ENCODE measurements at places on chromosomes 12 and 14. TPM values are rescaled to one million over a fixed set of nuclear protein-coding genes. Genes with fewer than 3 reads are reported as not detected.

Gene CLEC4A
- total RNA-seq, result 0.33 TPM

Gene KLRG1
- total RNA-seq, result 1.9 TPM

Gene LRP1-AS
- not detected for total RNA-seq

Gene OR4E2
- total RNA-seq, result not detected

Gene ERBB3
- total RNA-seq, result 93.2 TPM

Gene SIRT4
- total RNA-seq, result 3.4 TPM

Gene GLT1D1
- 15.9 TPM for total RNA-seq

Gene ZC2HC1C
- 2.0 TPM for total RNA-seq

Gene KLRC2
- total RNA-seq, result not detected

- no peak for DNase-seq
Observed at GRCh38 chr14:43140453-43140852, 1366.6 kb downstream of the FSCB start.

DNA sequence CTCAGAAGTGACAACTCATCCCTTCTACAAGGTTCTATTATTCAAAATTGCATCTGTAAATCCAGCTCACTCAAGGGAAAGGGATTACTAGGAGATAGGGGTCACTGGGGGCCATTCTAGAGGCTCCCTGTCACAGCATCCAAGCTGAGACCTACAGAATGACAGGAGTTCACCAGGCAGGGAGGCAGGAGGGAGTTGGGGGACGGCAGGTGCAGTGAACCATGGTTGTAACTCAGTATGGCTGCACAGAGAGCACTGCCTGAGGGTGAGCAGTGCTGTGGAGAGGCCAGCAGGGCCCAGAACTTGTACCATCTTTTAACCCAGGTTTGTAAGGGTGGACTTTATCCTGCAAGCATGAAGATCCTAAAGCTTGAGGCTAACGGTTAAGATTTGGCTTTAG lies 37.9 kb upstream of the SINHCAF start:
- no peak for DNase-seq

- DNase-seq, result no peak
Observed at GRCh38 chr12:103589517-103589916, 2.4 kb downstream of the STAB2 start.

DNA sequence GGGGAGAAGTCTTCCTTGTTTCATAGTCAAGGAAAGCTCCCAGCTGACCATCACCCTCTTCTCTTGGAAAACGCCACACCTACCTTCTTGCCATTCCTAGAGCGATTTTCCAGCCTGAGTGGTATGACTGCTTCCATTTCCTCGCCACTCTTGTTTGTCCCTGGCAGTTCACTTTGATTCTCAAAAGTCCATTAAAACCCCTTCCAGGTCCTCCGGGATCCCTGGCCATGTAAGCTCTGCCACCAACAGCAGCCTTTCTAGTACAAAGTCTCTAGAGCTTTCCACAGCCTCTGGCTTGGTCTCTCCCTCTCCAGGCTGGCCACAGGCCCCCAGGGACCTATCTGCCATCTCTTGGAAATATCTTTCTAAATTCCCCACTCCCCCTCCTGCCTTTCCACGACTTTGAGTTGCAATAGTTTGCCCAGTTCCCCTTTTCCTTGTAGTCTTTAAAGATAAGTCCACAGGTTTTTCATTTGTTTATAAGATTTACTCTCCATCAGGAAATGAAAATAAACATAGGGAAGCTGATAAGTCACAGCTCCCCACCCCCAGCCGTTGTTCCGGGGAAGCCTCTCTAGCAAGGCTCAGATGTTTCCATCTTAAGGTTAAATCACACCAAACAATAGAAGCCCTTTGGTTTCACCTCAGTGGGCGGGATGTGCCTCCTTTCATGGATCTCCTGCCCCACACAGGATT lies 42.9 kb upstream of the SINHCAF start:
- DNase-seq, result no peak

- DNase-seq, result no peak
Observed at GRCh38 chr12:2877953-2878732, 1.1 kb downstream of the RHNO1 start.

GRCh38 chr12:107670999-107671643 lies 14.5 kb upstream of the PWP1 start:
- peak; percentile 58 for DNase-seq

DNA sequence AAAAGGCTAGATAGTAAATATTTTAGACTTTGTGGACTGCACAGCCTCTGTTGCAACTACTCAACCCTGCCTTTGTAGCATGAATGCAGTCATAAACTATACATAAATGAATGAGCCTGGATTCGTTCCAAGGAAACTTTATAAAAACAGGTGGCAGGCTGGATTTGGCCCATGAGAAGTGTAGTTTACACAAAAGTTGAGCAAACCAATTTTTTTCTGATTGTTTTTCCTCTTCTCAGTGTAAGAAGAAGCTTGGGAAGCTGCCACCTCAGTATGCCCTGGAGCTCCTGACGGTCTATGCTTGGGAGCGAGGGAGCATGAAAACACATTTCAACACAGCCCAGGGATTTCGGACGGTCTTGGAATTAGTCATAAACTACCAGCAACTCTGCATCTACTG lies 9.5 kb downstream of the OAS1 start:
- DNase-seq, result peak; percentile 52

- no peak for DNase-seq
Observed at GRCh38 chr12:81249976-81250375, 172.1 kb downstream of the ACSS3 start.

DNA sequence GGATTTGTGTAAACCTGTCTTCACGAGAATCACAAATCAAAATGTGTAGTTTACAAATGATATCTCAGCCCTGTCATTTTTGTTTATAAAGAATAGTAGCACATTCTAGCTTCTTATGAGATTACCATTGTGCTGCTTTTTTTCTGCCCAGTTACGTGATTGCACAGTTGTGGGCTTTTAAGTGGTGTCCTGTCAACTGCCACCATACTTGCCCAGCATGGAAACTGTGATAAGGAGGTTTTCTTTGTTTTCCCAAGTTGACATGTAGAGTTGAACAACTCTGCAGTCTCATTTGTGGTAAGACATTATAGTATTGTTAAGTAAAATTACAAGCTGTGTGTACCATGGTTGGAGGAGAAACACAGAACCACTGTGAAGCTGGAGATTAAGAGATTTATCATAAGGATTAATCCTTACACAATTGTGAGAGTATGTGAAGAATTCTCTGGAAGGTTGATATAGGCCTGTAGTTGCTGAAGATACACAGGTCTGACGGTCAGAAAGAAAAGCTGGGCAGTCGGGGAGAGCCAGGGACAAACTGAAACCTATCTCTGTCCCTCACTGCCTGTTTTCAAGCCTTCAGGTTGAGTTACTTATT lies 12.2 kb downstream of the CHURC1 start:
- no peak for DNase-seq

DNA sequence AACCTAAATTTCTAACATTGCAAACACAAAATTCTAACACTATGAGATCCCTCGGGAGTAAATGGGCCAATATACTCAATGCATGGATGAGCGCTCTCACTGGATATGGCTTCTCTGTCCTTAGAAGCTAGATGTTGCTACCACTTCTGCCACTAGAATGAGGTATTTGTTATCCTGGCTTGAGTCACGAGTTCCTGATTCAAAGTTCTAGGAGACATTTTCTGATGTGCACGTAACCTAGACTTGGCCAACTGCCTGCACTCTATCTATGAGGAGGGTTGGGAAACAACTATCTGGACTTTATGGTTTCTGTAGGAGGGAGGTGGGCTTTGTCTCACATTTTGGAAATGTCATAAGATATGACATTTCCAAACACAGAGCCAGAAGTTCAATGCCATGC lies 37.6 kb downstream of the FERMT2 start:
- DNase-seq, result no peak

DNA sequence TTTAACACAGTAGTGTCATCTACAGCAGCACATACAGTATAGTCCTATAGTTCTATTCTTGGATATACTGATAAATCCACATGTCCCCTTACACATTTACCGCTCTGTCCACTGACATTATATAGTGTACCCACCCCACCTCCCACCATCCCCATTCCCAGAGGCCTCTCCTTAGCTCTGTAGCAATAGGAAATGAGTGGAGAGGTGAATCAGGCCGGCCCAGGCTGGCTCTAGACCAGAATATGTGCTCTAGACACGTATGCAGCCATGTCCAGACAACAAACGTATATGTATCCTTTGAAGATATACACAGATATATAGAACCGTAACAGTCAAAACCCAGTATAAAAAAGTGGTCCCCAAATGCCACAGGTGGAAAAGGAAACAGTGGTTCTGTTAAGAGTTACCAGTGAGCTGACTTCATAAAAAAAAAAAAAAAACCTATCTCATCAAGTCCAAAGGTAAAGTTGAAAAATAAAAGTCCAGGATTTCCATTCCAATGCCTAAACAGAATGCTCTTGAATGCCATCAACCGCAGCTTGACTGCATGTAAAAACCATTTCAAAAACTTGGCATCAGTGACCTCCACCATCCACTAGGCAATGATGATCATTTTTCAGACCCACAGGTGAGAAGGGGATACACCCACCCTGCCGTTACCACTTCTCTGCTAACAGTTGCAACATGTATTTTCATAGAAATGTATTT lies 16.7 kb downstream of the EGLN3 start:
- no peak for DNase-seq

- no peak for DNase-seq
Observed at GRCh38 chr14:49947506-49947905, 54.6 kb downstream of the ARF6 start.

- no peak for DNase-seq
Observed at GRCh38 chr12:132395908-132396305, 66.5 kb upstream of the GALNT9 start.

DNA sequence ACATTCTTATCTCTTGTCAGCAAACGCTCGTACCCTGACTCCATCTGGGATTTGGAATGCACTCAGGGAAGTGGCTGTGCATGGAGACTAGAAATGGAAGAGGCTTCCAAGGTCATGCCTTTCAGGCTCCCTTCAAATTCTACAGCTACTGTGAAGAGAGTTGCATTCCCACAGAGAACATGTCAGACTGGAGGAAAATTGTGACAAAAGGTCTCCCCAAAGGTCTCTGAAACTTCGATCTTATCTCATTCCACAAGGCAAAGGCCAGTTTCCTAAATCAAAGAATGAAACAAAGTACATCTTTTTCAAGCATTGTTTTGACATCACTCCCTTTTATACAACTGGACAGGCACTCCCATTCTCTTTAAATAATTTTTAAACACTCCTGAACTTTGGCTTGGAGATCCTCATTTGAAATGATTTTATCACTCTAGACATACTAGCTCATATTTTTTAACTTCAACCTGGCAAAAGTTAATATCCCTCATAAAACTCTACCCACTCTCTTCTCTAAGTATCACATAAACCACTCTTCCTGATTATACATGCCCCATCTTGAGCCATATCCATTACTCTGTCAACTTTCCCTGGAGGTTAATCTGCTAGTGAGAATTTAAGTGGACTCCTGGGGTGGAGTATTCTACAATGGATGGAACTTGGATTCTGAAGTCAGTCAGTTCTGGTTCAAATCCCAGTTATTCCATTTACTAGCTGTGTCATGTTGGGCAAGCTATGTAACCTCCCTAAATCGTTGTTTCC lies 218.1 kb upstream of the HMGA2 start:
- no peak for DNase-seq

GRCh38 chr12:57845478-57846284 lies 848 bp downstream of the CTDSP2 start:
- peak; percentile 95 for DNase-seq

GRCh38 chr12:104494137-104494792 lies 37.5 kb downstream of the CHST11 start:
- DNase-seq, result no peak

- no peak for DNase-seq
Observed at GRCh38 chr12:12447236-12447635, 90.4 kb downstream of the BORCS5 start.

- DNase-seq, result no peak
Observed at GRCh38 chr14:67584978-67585377, 15.1 kb downstream of the PIGH start.

DNA sequence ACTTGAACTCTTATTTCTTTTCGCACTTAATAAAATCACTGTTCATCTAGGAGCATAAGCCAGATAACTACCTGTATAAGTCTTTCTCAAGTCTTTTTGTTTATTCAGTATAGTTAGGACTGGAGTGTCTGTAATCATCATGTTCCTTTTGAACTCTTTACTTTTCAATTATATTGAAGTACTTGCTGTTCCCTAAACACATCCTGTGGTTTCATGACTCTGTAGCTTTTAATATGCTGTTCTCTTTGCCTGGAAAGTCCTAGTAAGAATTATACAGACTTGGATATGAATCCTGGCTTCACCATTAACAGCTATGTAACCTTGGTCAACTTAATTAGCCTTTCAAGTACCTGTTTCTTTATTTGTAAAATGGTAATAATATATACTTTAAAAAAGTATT lies 88.2 kb downstream of the CCDC91 start:
- DNase-seq, result no peak

GRCh38 chr12:93583627-93584392 lies 11.3 kb downstream of the SOCS2 start:
- no peak for DNase-seq

DNA sequence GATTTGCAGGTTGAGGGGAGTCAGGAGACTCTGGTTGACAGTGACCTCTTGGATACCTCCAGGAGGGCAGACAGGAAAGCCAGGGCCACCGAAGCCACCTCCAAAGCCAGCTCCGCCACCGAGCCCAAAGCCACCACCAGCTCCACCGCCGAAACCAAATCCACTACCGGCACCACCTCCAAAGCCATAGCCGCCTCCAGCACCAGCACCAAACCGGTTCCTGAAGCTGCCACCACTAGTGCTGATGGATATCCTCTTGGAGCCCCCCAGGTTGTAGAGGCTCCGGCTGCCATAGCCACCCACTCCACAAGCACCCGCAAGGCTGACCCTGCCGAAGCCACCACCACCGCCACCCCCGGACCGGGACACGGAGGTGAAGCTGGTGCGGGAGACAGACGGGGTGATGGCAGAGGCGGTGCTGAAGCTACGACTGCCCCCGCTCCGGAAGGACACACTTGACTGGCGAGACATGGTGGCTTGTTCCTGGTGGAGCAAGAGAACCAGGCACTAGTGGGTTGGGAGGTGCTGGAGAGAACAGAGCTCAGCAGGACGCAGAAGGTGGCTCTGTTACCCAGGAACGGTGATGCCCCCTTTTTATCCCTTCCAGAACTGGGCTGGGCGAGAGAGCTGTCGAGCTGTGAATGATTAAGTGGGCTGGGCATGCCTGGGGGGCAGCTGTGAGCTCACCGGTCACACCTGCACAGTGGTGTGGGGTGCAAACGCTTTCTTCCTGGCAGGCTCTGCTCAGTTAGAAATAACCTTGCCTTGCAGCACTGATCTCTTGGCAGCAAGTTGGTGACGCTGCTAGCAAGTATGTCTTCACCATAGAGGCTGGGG lies at the start of gene KRT5:
Gene KRT5, minus strand, starts transcription at position 569 of the 837 bp plus-strand sequence. Its CDS starts 98 bp downstream, at position 471.
- peak; percentile 42 for DNase-seq

GRCh38 chr12:62599854-62600437 lies 133.3 kb downstream of the MON2 start:
- no peak for DNase-seq
